Stimulated activated CD8-positive, alpha-beta memory T cell treated with anti-CD3 and anti-CD28 coated beads, Interleukin-12 subunit alpha, Interleukin-12 subunit beta, amount 100 ng/mL, for 4 hours (primary cell): ENCODE measurements at places on chromosomes 1 and 21.

GRCh38 chr1:55069280-55069679 lies 29.9 kb downstream of the PCSK9 start:
- DNase-seq: no peak

- DNase-seq: no peak
Observed at GRCh38 chr1:218312509-218312908, 27.4 kb downstream of the RRP15 start.

- DNase-seq: no peak
Observed at GRCh38 chr1:55893155-55893554, 678.0 kb upstream of the USP24 start.

- no peak for DNase-seq
Observed at GRCh38 chr21:41168391-41169257, 664 bp downstream of the BACE2 start.

- no peak for DNase-seq
Observed at GRCh38 chr21:29245104-29245643, 53.5 kb upstream of the BACH1 start.

DNA sequence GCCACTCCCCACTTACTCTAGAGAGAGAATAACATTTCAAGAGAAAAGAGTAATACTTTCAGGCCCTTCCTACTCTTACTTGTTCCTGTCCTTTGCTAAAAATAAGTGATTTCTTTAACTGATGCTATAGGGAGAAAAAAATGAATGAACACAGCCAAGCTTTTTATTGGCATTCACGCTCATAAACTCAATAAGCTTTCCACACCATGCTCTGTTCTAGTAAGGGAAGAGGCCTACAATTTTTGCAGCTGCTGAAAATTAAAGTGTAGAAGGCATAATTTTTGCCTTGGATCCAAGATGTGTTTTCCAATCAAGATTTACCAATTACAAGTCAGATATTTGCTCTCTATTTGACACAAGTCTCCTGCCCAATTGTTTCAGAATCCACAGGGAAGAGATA lies 188.1 kb upstream of the RGS18 start:
- no peak for DNase-seq
